Fibroblast of upper back skin (primary cell): ENCODE measurements at places on chromosomes 16 and 17.

- no peak for DNase-seq
These were observed 1748.9 kb downstream of the TP53TG3F start for GRCh38 chr16:35208001-35208935.

DNA sequence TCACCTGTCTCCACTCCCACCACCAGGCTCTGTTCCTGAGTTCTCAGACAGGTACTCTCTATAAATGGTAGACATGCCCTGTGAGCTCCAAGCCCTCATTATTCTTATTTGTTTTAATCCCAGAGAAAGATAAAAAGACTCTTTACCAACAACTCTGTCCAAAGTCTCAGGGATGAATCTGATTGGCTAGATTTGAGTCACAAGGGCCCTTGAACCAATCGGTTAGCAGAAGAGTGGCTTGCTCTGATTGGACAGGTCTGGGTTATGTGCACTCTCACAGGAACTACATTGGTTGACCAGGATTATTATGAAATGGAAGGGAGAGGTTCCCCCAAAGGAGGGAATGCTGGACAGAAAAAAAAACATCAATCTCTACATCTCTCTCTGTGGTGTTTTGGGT is 7.5 kb downstream of the COTL1 start:
- DNase-seq, result no peak

DNA sequence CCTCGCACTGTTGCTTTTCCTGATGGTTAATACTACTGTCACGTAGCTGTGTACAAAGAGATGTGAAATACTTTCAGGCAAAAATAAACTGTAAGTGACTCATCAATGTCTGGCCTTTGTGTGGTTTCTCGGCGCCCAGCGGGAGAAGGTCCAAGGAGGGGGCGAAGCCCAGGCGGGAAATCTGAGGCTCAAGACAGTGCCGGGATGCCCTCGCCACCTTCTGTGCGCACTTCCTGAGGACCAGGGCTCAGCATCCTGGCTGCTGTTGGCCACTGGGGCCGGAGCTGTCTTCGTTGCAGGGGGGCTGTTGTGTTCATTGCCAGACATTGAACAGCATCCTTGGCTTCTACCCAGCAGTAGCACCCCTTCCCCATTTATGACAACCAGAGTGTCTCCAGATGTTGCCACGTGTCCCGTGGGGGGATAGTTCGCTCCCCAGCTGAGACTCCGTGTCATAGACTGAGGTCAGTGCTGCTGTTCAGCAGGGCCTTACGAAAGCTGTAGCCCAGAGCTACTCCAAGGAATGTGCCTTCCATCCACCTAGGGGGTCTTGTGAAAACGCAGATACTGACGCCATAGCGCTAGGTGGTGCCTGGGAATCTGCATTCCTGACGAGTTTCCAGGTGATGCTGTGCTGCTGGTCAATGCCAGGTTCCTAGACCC is 67.3 kb upstream of the PLCG2 start:
- peak; percentile 93 for DNase-seq

GRCh38 chr17:77426676-77427386 is 286.1 kb downstream of the SEC14L1 start:
- no peak for DNase-seq

DNA sequence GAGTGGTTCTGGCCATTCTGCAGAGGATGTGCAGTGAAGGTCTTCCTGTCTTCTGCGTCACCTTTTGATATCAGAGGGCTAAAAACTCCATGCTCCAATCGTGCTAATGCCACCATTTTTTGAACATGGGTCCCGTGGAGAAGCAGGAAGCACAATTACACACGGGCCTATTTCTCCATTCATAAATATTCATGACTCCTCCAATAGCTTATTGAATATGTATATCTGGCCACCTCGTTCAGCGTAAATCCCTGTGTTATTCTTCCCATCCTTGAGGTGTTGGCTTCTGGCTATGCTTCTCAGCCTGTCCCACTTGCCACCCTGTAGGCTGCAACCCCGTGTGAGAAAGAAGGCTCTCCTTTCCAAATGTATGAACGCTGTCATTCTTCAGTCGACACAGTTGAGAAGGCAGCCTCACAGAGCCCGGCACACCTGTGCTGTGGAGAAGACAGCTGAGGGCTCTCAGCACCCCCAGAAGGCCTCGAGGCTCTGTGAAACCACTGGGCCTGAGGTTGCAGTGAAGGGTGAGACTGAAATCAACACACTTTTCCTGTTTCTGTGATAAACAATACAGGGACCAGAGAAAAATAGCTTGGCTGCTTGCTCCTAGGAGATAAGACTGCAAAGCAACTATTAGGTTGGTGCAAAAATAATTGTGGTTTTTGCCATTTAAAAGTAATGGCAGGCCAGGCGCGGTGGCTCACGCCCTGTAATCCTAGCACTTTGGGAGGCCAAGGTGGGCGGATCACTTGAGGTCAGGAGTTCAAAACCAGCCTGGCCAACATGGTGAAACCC is 4.9 kb upstream of the ANKRD40CL start:
- no peak for DNase-seq

DNA sequence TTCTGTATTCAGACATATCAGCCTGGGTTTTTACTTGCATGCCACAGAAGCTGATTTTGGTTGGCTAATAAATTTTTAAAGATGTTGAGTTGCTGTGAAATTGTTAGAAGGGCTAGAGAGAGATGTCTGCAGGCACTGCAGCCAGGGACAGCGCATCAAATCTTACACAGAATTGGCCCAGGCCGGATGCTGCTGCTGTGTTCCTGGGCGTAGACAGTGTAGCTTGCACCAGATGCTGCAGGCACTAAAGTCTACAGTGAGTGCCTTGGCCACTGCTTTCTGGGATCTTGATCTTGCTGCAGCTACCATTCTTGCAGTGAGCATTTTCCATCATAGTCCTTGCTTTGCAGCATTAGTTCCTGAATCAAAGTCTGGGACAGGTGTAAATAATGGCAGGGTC is 169.9 kb downstream of the SPECC1 start:
- no peak for DNase-seq

DNA sequence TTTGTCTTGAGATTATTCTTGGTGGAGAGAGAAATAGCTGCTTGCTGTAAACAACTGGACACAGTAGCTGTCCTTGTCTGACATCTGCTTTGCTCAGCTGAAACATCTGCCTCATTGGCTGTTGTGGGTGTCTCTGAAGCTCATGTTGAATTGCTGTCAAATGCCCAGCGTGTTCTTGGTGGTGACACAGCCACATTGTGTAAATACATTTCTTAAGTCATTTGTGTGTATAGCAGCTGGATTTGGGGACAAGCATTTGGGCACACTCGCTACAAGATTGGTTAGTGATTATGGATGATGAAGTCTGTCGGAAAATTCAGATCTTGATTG is 5.3 kb downstream of the FAM234A start:
- no peak for DNase-seq

GRCh38 chr17:29565643-29566472 is 979 bp downstream of the ABHD15 start:
- no peak for DNase-seq

DNA sequence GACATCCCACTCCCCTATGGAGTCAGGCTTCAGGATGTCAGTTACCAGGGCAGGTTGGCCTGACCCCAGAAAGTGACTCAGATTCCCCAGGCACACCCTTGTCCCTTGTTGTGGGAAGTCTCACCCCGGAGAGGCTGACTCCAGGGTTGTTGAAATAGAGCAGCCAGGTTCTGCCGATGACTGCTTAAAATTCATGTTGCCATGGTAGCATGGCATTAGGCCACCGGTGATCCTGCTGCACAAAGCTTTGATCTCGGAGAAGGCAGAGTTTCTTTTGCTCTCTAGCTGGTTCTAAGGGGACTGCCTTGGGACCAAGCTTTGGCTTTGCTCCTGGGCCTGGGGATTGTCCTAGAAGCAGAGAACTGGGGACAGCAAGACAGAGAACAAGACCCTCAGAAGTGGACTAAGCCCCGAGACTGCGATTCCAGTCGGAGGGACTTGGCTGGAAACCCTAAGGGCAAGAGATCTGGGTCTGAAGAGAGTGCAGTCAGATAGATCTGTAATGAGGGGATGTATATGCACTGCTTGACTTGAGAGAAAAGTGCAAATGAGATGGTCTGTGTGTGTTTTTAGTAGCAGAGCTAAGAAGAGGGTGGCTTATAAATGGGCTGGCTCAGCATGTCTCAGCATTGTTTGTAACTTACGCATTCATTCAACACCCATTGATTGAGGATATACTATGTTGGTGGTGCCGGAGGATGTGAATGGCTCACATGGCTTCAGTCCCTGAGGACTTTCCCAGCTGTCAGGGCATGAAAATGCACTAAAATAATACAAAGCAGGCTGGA is 106.9 kb downstream of the RGS9 start:
- peak; percentile 43 for DNase-seq

DNA sequence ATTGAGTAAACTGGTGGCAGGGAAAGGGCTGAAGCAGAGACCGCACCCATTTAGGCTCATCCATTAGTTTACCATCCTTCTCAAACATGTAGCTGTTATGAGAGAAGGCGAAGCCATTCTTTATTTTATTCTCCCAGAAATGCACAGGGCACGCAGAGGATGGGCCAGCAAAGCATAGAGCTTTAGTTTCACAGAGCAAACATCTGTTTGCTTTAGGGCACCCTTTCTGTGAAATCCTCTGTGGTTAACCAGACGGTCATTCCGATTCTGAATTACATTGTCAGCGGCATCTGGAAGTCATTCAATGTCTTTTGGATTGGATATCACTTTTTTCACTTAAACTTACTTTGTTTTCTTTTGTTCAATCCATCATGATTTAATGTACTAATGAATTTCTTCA is 96.0 kb downstream of the TOX3 start:
- DNase-seq, result peak; percentile 19

- no peak for DNase-seq
These were observed 184.1 kb upstream of the SHISA6 start for GRCh38 chr17:11056926-11057325.

DNA sequence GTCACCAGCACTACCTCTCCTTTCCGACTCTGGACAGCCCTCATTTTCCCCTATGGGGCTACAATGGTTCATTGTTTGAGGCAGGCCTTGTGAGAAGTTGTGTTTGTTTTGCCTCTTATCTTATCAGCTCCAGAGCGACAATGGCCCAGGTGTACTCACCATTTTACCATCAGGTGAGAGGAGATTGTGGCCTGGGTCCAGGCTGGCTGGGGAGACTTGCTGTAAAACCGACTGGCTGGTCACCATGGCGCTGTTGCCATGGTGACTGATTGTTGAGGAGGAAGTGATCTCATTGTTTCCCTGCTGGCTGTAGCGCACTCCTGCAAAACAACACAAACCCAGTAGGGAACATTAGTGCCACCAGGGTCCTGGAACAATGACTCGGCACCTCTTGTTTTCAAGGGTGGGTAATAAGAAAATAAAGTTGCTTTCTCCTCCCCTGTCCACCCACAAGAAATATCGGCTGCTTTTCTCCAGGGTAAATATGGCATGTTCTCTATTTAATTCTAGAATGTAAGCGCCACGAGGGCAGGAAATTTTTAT is 34.4 kb downstream of the HNF1B start:
- no peak for DNase-seq

DNA sequence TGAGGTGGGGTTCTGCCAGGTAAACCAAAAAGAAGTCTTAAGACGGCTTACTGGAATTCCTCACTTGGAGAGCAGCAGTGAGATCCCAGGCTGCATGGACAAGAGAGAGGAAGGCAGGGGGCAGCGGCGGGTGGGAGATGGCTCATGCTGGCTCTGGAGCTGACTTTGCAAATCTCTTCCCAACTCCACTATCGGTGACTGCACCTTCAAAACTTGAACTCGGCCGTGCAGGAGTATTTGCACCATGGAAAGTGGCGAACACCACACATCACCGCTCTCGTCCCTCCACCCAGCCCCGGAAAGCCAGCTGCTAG is 16.7 kb downstream of the CA5A start:
- no peak for DNase-seq

GRCh38 chr17:15255713-15256454 is 9.2 kb downstream of the PMP22 start:
- peak; percentile 65 for DNase-seq

- DNase-seq, result no peak
These were observed 335.3 kb downstream of the SOX9 start for GRCh38 chr17:72456075-72456474.

- DNase-seq, result no peak
These were observed 589 bp downstream of the XYLT2 start for GRCh38 chr17:50346313-50347116.
